AG10803 (cell line): ENCODE measurements at places on chromosomes 7 and 10.

- peak; percentile 11 for DNase-seq
These were observed 181.7 kb downstream of the ST7 start for GRCh38 chr7:117134889-117135552.

DNA sequence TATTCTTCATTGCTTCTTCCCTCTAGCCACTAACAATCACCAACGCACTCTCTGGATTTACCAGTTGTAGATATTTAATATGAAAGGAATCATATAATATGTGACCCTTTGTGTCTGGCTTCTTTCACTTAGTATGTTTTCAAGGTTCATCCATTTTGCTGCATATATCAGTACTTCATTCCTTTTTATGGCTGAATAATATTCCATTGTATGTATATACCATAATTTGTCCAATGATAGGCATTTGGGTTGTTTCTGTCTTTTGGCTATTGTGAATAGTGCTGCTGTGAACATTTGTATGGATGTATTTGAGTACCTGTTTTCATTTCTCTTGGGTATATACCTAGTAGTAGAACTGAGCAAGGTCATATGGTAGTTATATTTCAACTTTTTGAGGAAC is 7.3 kb downstream of the AKAP9 start:
- no peak for DNase-seq

- DNase-seq = no peak
These were observed 14.8 kb downstream of the IDE start for GRCh38 chr10:92559046-92559445.

GRCh38 chr10:125377368-125377767 is 217.0 kb upstream of the CTBP2 start:
- peak; percentile 41 for DNase-seq

- peak; percentile 98 for DNase-seq
These were observed 8.0 kb downstream of the TNS3 start for GRCh38 chr7:47573758-47574481.

GRCh38 chr7:92809397-92809759 is 27.0 kb downstream of the CDK6 start:
- DNase-seq = no peak

GRCh38 chr7:17921857-17922416 is 18.4 kb downstream of the SNX13 start:
- DNase-seq = no peak

- no peak for DNase-seq
These were observed 59.2 kb downstream of the HSPA12A start for GRCh38 chr10:116683166-116683565.

- DNase-seq = no peak
These were observed 107.4 kb downstream of the CDH23 start for GRCh38 chr10:71504168-71504567.

GRCh38 chr7:6399351-6399750 is 48.4 kb downstream of the DAGLB start:
- no peak for DNase-seq

DNA sequence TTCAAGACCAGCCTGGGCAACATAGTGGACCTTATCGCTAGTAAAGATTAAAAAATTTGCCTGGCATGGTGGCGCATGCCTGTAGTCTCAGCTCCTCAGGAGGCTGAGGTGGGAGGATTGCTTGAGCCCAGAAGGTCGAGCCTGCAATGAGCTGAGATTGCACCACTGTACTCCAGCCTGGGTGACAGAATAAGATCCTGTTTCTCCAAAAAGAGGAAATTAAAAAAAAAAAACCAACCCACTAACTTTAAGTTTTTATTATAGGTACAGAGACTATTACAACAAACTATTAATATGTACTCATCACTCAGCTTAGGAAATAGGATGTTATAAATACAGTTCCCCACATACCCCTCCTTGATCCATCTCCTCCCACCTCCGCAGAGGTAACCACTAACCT is 30.2 kb downstream of the DHTKD1 start:
- DNase-seq = no peak

DNA sequence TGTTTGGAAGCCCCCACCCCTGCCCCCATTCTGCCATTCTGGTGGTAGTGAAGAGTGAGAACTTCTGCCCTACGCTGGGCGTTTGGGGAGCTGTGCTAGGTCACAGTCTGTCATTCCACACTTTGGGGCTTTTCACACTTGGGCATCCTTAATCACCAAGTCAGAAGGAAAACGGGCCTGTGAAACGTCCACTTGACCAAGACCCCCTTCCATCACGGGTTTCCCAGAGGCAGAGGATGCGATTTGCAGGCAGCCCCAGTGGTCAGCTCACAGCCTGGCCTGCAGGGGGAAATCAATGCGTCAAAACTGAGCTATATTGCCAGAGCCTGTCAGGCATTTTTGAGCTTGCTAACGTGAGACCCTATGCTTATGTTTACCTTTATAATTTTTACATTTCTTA is 663.3 kb upstream of the MGMT start:
- no peak for DNase-seq

DNA sequence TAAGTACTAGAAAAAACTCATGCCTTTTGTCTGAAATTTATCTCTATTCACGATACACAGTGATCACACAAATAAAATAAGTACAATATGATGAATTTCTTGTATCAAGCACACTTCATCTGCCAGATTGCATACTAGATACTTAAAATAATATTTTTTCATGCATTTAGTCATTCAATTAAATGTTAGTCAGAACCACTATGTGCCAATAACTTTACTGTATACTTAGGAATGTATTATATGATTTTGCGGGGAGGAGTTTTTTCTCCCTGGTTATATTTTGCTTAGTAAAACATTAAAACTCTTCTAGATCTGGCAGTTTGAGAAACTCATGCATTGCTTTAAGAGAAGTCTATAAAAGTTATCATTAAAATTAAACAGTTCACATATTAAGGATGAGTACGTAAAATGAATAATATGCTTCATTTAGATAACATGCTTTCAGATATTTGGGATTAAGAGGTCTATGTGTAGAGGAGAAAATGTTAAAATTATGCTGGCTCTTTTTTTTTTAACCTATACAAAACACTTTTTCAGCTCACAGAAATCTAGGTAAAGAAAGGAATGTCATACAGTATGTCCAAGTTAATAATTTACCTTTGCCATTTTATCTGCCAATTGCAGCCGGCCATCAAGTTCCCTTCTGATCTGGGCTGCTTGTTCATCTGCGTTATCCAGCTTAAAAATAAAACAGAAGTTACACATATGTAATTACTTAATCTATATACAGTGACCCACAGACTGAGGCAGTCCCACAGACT is 70.1 kb downstream of the RNF133 start:
- DNase-seq = no peak
